AG04449 (cell line): ENCODE measurements at places on chromosomes 3 and 15.

- no peak for DNase-seq
Observed at GRCh38 chr3:64551697-64552096, 136.1 kb downstream of the ADAMTS9 start.

GRCh38 chr3:194586836-194587235, 46.4 kb downstream of the TMEM44 start:
- DNase-seq, result no peak

DNA sequence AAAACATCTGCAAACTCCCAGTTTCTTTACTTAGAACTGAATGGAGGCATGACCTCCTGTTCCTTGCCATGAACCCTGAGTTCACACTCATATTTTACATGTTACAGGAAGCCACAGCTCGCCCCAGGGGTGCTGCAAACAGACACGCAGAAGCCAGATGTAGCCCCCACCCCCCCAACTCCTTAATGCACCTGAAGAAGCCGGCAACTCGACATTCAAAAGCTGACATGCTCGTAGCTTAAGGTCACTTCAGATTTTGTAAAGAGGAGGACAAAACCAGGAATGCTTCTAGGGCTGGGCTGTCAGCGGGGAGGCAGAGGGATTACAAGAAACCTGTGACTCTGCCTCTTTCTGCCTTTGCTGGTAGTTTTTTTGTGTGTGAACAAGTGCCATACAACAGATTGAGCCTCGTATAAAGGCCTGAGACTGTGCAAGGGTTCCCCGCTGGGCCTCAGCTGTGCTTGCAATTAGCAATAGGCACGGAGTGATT, 42.0 kb upstream of the FEZF2 start:
- no peak for DNase-seq

- no peak for DNase-seq
Observed at GRCh38 chr15:66171841-66172240, 81.7 kb downstream of the MEGF11 start.

GRCh38 chr3:178289544-178290160, 246.6 kb upstream of the KCNMB2 start:
- no peak for DNase-seq

DNA sequence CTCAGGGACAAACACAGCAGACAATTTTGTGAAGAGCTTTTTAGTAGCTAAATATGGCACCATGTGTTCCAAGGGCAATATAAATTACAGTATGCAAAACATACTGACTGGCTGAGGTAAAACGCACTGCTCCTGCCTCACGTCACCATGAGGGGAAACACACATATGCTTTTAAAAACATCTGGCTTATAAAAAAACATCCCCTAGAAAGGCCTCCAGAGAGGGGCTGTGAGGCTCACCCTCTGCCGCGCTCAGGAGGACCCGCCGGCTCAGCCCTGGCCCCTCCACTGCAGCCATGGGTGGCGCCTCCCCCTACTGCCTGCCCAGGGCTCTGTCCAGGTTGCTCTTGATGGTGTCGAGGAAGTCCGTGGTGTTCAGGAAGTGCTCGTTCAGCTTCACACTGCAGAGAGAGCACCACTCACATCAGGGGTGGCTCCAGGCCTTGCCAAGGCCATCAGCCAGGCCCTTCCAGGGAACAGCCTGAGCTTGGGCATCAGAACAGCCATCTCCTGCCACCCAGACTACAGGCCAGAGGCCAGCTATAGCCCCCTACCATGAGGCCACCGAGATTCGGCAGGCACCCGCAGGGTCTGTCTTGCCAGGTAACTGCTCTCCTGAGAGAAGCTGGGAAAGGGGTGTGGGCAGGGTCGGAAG, 18.2 kb downstream of the IDH2 start:
- DNase-seq, result no peak

DNA sequence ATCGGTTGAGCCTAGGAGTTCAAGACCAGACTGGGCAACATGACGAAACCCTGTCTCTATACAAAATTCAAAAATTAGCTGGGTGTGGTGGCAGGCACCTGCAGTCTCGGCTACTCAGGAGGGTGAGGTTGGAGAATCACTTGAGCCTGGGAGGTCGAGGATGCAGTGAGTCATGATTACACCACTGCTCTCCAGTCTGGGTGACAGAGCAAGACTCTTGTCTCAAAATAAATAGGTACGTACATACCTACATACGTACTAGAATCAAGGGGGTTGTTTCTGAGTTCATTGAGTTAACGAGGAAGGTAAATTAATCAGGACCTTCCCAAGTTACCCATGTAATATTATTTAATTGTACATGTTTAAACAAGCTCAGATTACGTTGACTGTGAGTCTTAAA, 97.5 kb downstream of the CHL1 start:
- no peak for DNase-seq
